ENCODE measurements at places on chromosomes 1 and 21. TPM values are rescaled to one million over a fixed set of nuclear protein-coding genes. Genes with fewer than 3 reads are reported as not detected.
A peak's percentile ranks its signal among the peaks of the same experiment; 100 is the strongest.

- DNase-seq: no peak
Observed at GRCh38 chr21:16169102-16169511, 439.3 kb downstream of the USP25 start.

GRCh38 chr1:203807196-203807595 is 11.8 kb downstream of the ZBED6 start:
- no peak for DNase-seq

Gene PDZK1IP1
- not detected for polyA plus RNA-seq

- no peak for DNase-seq
Observed at GRCh38 chr1:169133801-169134502, 27.5 kb downstream of the ATP1B1 start.

Gene RAD54L
- 6.7 TPM for polyA plus RNA-seq

Gene IARS2
- 52.2 TPM for polyA plus RNA-seq

DNA sequence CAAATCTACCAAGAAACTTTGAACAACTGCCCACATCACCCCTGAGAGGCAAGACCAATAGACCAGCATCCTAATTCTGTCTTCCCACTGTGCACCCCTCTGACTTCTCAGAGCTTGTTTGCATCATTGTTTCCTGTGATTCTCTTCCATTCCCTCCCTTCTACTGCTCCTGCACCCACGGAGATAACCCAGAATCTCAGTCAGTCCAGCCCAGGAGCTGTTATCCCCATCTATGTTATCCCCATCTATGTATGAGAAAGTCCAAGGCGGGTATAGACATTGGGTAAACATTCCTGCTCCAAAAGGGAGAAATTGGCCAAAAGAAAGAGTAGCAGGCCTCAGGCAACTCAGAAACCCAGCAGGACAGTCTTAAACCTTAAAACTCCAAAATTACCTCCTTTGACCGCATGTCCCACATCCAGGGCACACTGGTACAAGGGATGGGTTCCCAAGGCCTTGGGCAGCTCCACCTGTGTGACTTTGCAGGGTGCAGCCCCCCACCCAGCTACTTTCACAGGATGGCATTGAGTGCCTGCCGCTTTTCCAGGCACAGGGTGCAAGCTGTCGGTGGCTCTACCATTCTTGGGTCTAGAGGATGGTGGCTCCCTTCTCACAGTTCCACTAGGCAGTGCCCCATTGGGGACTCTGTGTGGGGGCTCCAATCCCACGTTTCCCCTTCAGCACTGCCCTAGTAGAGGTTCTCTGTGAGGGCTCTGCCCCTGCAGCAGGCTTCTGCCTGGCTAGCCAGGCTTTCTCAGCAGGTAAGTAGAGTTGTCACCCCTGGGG is 414.8 kb downstream of the NPHP4 start:
- no peak for DNase-seq

Gene GNG4
- polyA plus RNA-seq: not detected

Gene LMOD1
- 48.9 TPM for polyA plus RNA-seq

DNA sequence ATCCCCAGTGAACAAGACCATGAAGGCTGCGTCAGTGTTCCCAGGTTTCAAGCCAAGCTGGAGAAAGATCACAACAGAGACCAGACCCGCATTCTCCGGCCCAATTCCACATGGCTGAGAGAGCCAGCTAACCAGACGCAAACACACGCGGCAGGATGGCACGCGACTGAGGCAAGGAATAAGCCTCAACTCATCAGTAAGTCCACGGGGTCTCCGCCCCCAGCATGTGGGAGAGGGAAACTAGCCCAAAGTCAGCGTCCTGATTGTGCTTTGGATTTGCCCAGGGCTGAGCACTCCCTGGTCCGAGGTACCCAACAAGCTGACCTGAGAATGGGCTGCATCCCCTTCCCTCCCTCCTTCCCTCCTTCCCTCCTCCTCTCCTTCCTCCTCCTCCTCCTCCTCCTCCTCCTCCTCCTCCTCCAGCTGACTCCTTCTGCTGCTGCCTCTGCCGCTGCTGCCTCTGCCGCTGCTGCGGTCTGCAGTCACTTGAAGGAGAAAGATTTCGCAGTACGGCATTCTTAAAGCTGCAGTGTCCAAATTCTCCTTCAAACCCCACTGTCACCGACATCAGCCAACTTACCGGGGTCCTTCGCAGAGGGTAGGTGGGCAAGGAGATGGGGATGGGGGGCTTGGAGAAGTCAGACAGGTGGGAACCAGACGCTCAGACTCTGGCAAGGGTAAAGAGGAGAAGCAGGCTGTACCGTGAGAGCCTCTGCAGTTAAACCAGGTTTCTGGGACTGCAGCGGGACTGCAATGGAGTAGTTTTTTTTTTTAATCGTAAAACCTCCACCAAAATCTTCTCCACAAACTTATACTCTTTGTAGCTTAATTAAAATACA is 33.0 kb upstream of the H6PD start:
- peak; percentile 60 for DNase-seq

GRCh38 chr1:98854137-98854536 is 150.5 kb downstream of the PLPPR5 start:
- DNase-seq: no peak

DNA sequence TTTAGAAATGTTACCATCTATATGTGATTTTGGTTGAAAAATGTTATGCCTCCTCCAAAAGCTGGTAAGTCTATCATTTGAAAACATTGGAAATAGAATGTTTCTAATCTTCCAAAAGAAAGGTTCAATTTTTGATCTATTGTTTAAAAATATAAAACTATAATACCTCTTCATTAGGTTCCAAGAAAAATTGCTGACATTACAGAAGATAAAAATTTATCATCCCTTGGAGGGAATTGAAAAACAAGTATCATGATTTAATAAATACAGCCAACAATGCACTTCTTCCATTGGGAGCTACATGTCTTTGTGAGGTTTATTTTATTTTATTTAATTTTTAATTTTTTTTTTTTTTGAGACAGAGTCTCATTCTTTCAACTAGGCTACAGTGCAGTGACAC is 148.5 kb downstream of the PIK3R3 start:
- DNase-seq: no peak

GRCh38 chr1:245520611-245521010 is 365.8 kb downstream of the KIF26B start:
- no peak for DNase-seq

DNA sequence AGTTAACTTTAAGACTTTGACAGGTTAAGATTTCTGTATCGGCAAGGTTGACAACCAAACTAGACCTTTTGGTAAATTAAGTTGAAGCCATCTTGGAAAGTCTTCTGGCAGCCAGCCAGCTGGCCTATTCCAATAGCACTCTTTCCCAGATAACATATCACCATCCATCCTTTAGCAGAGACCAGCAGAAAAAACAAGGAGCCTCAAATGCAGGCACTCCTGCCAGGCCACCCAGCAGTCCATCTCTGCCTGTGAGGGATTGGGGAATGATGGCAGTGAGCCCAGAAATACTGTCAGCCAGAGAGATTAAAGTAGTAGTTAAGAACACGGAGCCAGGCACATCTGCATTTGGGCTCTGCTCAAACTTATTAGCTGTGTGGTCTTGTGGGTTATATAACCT is 19.4 kb downstream of the ZBTB40 start:
- DNase-seq: no peak

All from muscle of arm (tissue), 14 donors.